ENCODE measurements at places on chromosomes 16 and 17.

DNA sequence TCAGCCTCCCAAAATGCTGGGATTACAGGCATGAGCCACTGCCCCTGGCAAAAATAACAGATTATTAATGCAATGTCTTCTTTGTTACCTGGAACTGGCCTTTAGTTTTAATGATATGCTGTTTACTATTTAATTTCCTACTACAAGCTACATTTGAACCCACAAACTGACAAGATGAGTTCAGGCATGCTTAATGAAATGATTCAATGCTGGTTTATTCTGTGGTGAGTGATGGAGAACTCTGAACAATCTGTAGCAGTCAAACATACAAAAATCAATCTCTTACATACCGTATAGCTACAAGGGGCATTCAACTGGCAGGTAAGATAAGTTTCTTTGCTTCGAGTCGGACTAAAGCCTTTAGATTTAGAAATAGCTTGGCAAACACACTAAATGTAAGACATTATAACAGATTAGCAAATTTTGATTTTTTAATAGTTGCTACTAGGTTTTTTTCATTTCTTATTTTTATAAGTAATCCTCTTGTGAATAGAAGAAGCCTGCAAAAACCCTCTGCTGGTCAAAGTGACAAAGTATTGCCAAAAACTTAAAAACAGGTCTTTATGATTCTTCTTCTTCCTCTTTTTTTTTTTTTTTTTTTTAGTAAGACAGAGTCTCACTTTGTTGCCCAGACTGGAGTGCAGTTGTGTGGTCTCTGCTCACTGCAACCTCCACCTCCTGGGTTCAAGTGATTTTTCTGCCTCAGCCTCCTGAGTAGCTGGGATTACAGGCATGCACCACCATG, 138.5 kb downstream of the SSH2 start:
- H3K27me3 ChIP-seq, result no peaks in the 10 kb centered on the region
- peaks cover 10% of the 10 kb centered on the region for H3K36me3 ChIP-seq
- no peak overlapping the region for H3K4me3 ChIP-seq
- peaks cover 5% of the 10 kb centered on the region for H3K4me1 ChIP-seq
- DNase-seq, result no peak
- H3K27ac ChIP-seq, result no peak overlapping the region

GRCh38 chr16:84093120-84093878, 23.4 kb downstream of the MBTPS1 start:
- H3K36me3 ChIP-seq, result peaks cover 43% of the 10 kb centered on the region
- no peaks in the 10 kb centered on the region for H3K4me1 ChIP-seq
- no peak overlapping the region for H3K27ac ChIP-seq
- H3K27me3 ChIP-seq, result no peaks in the 10 kb centered on the region
- H3K4me3 ChIP-seq, result no peak overlapping the region

DNA sequence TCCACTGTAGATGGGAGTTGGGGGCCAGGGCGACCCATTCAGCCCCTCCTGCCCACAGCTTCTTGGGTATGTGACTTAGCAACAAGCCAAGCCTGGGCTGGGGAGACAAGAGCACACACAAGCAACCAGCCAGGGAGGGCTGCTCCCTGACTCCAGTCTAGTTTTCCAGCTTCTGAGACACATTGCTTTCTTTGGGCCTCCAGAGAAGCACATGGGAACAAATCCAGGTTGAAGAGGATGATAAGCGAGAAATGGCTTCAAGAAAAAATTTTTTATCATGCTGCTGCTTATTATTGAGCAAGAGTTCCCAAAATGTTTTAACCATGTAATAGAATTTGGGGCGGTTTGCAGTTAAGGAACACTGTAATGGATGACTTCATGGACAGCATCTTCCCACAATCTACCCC, 173.7 kb downstream of the SOX9 start:
- no peak overlapping the region for H3K4me3 ChIP-seq
- no peaks in the 10 kb centered on the region for H3K36me3 ChIP-seq
- no peak overlapping the region for H3K27ac ChIP-seq
- H3K4me1 ChIP-seq, result peaks cover 20% of the 10 kb centered on the region

GRCh38 chr17:62670202-62670821, 42.8 kb downstream of the MRC2 start:
- H3K4me3 ChIP-seq, result no peak overlapping the region
- H3K27ac ChIP-seq, result no peak overlapping the region
- H3K27me3 ChIP-seq, result no peaks in the 10 kb centered on the region
- H3K4me1 ChIP-seq, result peaks cover 11% of the 10 kb centered on the region

GRCh38 chr16:66043326-66043725, 323.2 kb upstream of the CDH5 start:
- no peak for DNase-seq
- H3K27me3 ChIP-seq, result no peaks in the 10 kb centered on the region
- H3K36me3 ChIP-seq, result no peaks in the 10 kb centered on the region
- H3K4me3 ChIP-seq, result no peak overlapping the region

DNA sequence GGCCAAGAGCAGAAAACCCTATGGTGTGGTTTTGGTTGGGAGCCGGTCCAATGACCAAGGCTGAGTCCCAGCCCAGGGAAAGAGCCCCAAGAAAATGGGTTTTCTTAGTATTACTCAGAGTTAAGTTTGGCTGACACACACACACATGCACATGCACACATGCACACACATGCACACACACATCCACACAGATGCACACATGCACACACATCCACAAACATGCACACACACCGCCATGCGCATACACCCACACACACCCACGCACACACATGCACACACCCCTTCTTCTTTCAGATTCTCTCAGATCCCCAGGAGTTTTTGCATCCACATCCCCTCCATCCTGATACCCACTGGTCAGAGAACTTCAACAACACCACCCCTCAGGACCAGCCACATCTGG, 9.1 kb downstream of the ABCC12 start:
- no peaks in the 10 kb centered on the region for H3K36me3 ChIP-seq
- no peak for DNase-seq
- no peak overlapping the region for H3K4me3 ChIP-seq
- no peaks in the 10 kb centered on the region for H3K4me1 ChIP-seq
- no peaks in the 10 kb centered on the region for H3K27me3 ChIP-seq

DNA sequence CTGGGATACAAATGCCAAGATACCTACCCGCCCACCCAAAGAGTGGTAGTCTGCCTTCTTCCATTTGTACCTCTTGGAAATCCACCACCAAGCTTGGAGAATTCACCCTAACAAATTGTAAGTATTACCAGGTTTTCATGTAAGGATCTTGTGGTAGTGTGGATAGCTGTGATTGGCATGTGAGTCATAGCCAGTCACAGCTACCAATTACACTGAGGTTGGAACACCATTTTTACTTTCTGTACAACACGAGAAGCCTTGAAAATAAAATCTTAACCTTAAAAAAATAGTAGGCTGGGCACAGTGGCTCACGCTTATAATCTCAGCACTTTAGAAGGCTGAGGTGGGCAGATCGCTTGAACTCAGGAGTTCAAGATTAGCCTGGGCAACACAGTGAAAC, 18.5 kb upstream of the SLC35G3 start:
- no peaks in the 10 kb centered on the region for H3K36me3 ChIP-seq
- H3K27ac ChIP-seq, result no peak overlapping the region
- H3K27me3 ChIP-seq, result peaks cover 33% of the 10 kb centered on the region
- no peak for DNase-seq
- H3K4me3 ChIP-seq, result no peak overlapping the region

DNA sequence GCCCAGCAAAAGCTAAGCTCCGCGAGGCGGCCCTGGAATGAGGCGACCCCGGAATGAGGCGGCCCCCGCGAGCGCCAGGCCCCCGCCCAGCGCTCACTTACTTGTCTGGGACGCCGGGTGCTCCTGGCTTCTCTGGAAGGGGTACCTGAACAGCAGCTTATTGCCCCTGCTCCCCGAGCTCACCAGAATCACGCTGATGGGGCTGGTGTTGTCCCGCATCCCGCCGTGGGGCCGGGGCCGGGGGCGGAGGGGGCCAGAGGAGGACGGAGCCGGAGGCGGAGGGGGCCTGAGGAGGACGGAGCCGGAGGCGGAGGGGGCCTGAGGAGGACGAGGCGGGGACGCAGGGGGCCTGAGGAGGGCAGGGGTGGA, 440 bp downstream of the NPRL3 start:
- H3K27ac ChIP-seq, result peak overlapping the region; percentile 61
- DNase-seq, result no peak
- H3K36me3 ChIP-seq, result no peaks in the 10 kb centered on the region
- H3K4me1 ChIP-seq, result peaks cover 17% of the 10 kb centered on the region
- H3K27me3 ChIP-seq, result no peaks in the 10 kb centered on the region
- H3K4me3 ChIP-seq, result peak overlapping the region; percentile 80

- H3K4me1 ChIP-seq, result peaks cover 23% of the 10 kb centered on the region
- H3K27me3 ChIP-seq, result no peaks in the 10 kb centered on the region
- H3K4me3 ChIP-seq, result no peak overlapping the region
- DNase-seq, result no peak
- H3K27ac ChIP-seq, result no peak overlapping the region
- H3K36me3 ChIP-seq, result no peaks in the 10 kb centered on the region
Measured at GRCh38 chr16:27310576-27311447, 3.0 kb upstream of the IL4R start.

- DNase-seq, result no peak
- no peak overlapping the region for H3K4me3 ChIP-seq
Measured at GRCh38 chr16:7646821-7647500, 314.3 kb downstream of the RBFOX1 start.

- H3K36me3 ChIP-seq, result peaks cover 21% of the 10 kb centered on the region
- no peak for DNase-seq
- no peaks in the 10 kb centered on the region for H3K27me3 ChIP-seq
Measured at GRCh38 chr16:89880477-89881367, 7.3 kb downstream of the TCF25 start.

DNA sequence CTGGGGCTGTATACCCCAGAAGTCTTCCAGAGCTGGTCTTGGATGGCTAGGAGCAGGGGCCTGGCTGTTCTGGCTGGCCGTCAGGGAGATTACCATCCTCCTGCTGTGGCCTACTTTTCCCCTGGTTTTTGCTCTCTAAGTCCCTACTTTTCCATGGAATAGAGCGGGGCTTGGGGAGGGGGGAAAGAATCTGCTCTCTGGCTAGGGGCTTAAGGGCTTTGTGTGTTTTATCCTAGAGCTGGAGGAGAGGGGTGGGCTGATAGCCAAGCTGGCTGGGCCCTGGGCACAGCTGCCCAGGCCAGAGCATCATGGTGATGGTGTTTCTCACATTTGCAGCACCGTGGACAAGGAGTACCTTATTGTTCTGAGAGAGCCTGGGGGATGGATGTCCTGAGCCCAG, 3.6 kb downstream of the NRN1L start:
- H3K4me1 ChIP-seq, result peaks cover 13% of the 10 kb centered on the region
- no peak for DNase-seq
- peaks cover 10% of the 10 kb centered on the region for H3K36me3 ChIP-seq
- H3K27me3 ChIP-seq, result no peaks in the 10 kb centered on the region

- H3K27me3 ChIP-seq, result no peaks in the 10 kb centered on the region
- H3K4me3 ChIP-seq, result no peak overlapping the region
- peak; percentile 22 for DNase-seq
- peak overlapping the region; percentile 99 for H3K27ac ChIP-seq
Measured at GRCh38 chr17:40552806-40553693, 12.2 kb downstream of the CCR7 start.

GRCh38 chr17:40177275-40177874, at the start of gene RAPGEFL1:
Gene RAPGEFL1, plus strand, starts transcription at chr17:40177470. Its CDS starts 392 bp downstream, at chr17:40177862.
- peaks cover 21% of the 10 kb centered on the region for H3K4me1 ChIP-seq
- peak within 1 kb of the TSS; percentile 40 for H3K4me3 ChIP-seq
- no peaks in the 10 kb centered on the region for H3K27me3 ChIP-seq
- peaks cover 8% of the 10 kb centered on the region for H3K36me3 ChIP-seq

- no peak overlapping the region for H3K4me3 ChIP-seq
- H3K27ac ChIP-seq, result no peak overlapping the region
Measured at GRCh38 chr16:73717266-73717974, 579.2 kb upstream of the PSMD7 start.

- no peak overlapping the region for H3K4me3 ChIP-seq
- H3K27me3 ChIP-seq, result no peaks in the 10 kb centered on the region
- H3K4me1 ChIP-seq, result no peaks in the 10 kb centered on the region
- no peaks in the 10 kb centered on the region for H3K36me3 ChIP-seq
Measured at GRCh38 chr17:55576996-55577586, 65.8 kb upstream of the SMIM36 start.

DNA sequence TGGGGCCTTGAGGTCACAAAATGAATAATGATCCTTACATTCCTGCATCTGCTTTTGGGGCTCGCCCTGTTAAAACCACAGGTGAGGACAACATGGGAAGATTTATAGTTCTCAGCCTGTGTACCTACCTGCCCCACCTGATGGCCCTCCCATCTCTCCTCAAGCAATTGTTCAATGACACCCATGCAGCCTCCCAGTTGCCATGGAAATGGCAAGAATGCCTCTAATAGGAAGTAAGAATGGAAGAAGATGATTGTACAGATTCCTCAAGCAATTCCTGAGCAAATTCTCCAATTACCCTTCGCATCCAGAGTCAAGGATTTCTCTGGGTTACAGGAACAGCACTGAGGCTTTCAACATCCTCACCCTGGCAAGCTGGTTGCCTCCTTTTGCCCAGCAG, 78.6 kb upstream of the CCL2 start:
- DNase-seq, result no peak
- peaks cover 14% of the 10 kb centered on the region for H3K4me1 ChIP-seq
- H3K4me3 ChIP-seq, result no peak overlapping the region
- no peak overlapping the region for H3K27ac ChIP-seq
- peaks cover 22% of the 10 kb centered on the region for H3K27me3 ChIP-seq

DNA sequence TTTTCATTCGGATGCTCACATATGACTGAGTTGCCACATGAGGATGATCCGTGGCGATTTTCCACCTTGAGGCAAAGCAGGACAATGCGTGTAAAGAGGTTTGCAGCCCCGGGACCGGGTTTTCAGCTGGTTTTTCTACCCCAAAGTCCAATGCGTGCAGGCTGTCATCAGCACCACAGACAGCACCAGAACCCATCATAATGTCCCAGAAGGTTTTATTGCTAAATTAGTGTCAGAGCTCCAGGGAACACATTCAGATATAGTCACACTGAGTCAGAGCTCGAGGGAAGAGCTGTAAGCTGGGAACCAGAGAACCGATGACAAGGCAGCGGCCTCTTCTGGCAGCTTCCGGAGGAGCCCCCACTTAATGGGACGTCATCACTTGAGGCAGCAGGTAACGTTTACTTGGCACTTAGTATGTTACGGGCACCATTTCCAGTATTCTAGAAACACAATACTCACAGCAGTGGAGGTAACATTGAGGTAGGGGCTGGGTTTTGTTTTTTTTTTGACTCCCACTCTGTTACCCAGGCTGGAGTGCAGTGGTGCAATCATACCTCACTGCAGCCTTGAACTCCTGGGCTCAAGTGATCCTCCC, 8.9 kb upstream of the NAGPA start:
- H3K4me3 ChIP-seq, result no peak overlapping the region
- peak; percentile 35 for DNase-seq
- H3K27ac ChIP-seq, result no peak overlapping the region

- no peak overlapping the region for H3K27ac ChIP-seq
- H3K4me3 ChIP-seq, result no peak overlapping the region
- no peaks in the 10 kb centered on the region for H3K27me3 ChIP-seq
- DNase-seq, result no peak
Measured at GRCh38 chr17:66123163-66123562, 68.8 kb downstream of the CEP112 start.

GRCh38 chr16:85451641-85452363, 161.3 kb upstream of the GSE1 start:
- peaks cover 4% of the 10 kb centered on the region for H3K4me1 ChIP-seq
- no peak overlapping the region for H3K4me3 ChIP-seq
- H3K27ac ChIP-seq, result no peak overlapping the region
- no peak for DNase-seq

- peaks cover 30% of the 10 kb centered on the region for H3K36me3 ChIP-seq
- H3K27me3 ChIP-seq, result no peaks in the 10 kb centered on the region
- H3K4me3 ChIP-seq, result peak overlapping the region; percentile 7
- peaks cover 86% of the 10 kb centered on the region for H3K4me1 ChIP-seq
- no peak for DNase-seq
Measured at GRCh38 chr17:81578038-81578441, 25.9 kb upstream of the FAAP100 start.

GRCh38 chr17:28598389-28598788, 436 bp downstream of the SPAG5 start:
- peaks cover 21% of the 10 kb centered on the region for H3K4me1 ChIP-seq
- DNase-seq, result no peak
- peak overlapping the region; percentile 97 for H3K27ac ChIP-seq
- H3K4me3 ChIP-seq, result peak overlapping the region; percentile 86

Data from chondrocyte (in vitro differentiated cells).